ENCODE measurements at places on chromosomes 2 and 18.

DNA sequence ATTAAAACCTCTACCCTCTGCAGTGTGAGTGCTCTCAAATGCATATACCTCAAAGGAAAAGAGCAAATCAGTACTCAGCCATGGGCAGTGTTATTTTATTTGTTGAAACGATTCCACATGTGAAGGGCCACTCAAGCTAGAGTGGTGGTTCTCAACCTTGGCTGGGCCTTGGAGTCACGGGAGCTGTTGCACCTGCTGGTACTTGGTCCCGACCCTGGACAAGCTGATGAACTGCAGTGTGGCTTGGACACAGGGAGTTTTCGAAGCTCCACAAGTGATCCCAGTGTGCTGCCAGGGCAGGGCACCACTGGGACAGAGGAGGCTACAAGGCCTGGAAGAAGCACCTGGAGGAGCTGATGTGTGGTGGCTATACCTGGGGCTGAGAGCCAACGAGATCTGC, 19.7 kb downstream of the GNLY start:
- no peak for DNase-seq

GRCh38 chr2:220005362-220005761, 377.9 kb downstream of the SLC4A3 start:
- DNase-seq: no peak

- DNase-seq: peak; percentile 21
Measured at GRCh38 chr2:42828487-42829425, 36.4 kb upstream of the HAAO start.

DNA sequence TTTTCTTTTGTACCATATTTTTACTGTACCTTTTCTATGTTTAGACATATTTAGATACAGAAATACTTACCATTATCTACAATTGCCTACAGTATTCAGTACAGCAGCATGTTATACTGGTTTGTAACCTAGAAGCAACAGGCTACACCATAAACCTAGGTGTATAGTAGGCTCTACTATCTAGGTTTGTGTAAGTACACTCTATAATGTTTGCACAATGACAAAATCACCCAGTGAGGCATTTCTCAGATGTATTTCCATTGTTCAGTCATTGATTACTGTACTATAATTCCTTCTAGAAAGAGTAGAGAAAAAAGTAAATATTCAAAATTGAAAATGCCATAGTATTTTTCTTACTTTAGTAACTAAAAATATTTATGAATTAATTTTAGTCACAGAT, 490.1 kb upstream of the REG3G start:
- DNase-seq: no peak

DNA sequence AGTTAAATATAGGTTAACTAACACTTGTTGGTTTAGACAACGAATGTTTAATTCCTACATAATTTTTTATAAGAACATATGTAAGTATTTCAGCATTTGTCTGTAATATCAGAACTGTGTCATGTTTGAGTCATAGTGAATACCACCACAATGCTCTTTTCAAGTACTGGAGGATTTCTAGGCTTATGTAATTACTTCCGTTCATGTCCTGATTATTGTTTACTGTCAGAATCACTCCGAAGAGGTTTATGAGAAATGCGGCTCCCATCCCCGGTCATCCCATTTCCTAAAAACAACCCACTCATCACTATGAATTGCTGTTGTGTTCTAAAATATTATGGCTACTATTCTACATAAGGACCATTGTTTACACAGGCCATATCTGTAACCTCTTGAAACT, 45.1 kb downstream of the CDH19 start:
- no peak for DNase-seq

- DNase-seq: no peak
Measured at GRCh38 chr2:10989151-10989550, 77.4 kb downstream of the KCNF1 start.

GRCh38 chr2:137607722-137608318, 356.5 kb upstream of the HNMT start:
- DNase-seq: no peak

- DNase-seq: no peak
Measured at GRCh38 chr2:675982-676646, 1.1 kb downstream of the TMEM18 start.
